SW480 (cell line): ENCODE measurements at places on chromosomes 12 and 14.
A peak's percentile ranks its signal among the peaks of the same experiment; 100 is the strongest.

GRCh38 chr12:104733717-104734175 lies 224.3 kb downstream of the SLC41A2 start:
- no peak for DNase-seq

DNA sequence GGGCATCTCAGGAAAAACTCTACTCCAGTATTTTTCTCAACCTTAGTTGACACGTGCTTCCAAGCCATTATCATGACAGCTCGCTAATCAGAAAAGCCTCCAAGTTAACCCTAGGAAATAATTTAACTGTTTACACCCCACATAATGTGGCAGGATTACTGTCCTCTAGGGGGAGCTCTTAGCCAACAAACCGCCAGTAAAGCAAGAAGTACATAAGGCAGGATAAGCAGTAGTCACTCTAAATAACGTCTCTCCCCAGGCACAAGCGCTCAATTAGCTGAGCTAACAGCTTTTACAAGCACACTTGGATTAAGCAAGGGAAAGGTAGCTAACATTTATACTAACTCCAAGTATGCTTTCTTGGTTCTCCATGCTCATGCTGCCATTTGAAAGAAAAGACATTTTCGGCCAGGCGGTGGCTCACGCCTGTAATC lies 22.8 kb downstream of the APOBEC1 start:
- DNase-seq, result peak; percentile 40

GRCh38 chr12:51218607-51219161 lies 822 bp upstream of the POU6F1 start:
- DNase-seq, result peak; percentile 61

- DNase-seq, result no peak
Observed at GRCh38 chr14:44960646-44961045, 1.1 kb downstream of the KLHL28 start.

GRCh38 chr12:3046441-3047200 lies 30.6 kb upstream of the TSPAN9 start:
- no peak for DNase-seq

GRCh38 chr12:126385785-126386184 lies 1320.5 kb downstream of the AACS start:
- no peak for DNase-seq

DNA sequence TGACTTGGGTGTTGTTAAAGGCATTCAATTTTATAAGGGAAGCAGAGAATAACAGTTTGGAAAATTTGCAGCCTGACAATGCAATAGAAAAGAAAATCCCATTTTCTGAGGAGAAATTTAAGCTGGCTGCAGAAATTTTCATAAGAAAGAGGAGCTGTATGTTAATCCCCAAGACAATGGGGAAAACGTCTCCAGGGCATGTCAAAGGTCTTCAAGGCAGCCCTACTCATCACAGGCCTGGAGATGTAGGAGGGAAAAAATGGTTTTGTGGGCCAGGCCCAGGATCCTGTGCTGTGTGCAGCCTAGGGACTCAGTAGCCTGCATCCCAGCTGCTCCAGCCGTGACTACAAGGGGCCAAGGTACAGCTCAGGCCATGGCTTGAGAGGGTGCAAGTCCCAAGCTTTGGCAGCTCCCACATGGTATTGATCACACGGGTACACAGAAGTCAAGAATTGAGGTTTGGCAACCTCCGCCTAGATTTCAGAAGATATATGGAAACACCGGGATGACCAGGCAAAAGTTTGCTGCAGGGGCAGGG lies 846.4 kb downstream of the C12orf50 start:
- no peak for DNase-seq

DNA sequence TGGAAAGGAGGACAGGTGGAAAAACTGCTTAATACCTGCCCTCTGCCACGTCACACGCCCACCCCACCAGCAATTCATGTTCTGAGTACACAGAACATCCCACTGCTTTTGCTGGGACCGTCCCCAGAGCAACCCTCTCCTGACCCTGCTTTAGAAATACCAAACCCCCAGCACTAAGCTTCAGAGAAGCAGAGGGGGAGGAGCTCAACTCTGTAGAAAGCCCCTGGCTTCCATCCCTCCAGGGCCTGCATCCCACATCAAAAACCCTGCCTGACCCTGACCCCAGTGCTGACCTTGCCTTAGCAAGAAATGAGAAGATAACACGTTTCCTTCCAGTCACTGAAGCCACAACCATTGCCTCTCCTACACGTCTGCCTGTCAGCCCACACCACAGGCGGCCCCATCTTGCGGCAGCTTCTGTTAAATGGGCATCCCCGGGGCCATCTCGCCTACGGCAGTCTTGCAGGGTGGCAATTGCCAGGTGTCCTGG lies 19.7 kb downstream of the VDR start:
- no peak for DNase-seq

DNA sequence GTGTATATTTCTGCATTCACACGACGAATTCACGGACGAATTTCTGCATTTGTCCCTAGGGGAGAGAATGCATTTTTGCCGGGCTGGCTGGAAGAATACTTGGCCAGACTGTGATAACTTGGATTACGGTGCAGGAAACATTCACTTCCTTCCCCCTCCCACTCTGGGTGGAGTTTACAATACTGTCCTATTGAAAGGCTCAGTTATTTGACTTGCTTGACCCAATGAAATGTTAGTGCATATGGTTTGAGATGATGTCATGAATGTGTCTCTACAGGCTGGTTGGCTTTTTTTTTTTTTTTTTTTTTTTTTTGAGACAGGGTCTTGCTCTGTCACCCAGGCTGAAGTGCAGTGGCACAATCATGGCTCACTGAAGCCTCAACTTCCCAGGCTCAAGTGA lies 90.7 kb upstream of the NOS1 start:
- no peak for DNase-seq

GRCh38 chr12:54968181-54968730 lies 16.3 kb downstream of the TESPA1 start:
- no peak for DNase-seq

GRCh38 chr14:89336338-89336737 lies 80.7 kb downstream of the FOXN3 start:
- DNase-seq, result peak; percentile 37

DNA sequence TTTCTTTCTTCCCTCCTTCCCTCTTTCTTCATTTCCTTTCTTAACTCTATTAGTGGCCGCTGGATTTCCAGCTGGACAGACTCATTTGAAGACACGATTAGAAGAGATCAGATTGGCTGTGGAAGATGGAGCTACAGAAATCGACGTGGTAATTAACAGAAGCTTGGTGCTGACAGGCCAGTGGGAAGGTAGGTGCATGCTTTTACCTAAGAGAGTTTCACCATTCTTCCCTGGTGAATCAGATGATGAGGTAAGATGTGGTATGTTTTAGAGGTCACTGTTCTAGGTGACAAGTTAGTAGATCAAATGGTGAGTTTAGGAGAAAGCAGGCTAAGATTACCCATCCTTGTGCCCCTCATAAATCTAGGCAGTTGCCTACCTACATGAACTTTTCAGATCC lies 51.6 kb downstream of the DERA start:
- DNase-seq, result no peak

GRCh38 chr12:112321245-112321644 lies 61.0 kb downstream of the HECTD4 start:
- no peak for DNase-seq

DNA sequence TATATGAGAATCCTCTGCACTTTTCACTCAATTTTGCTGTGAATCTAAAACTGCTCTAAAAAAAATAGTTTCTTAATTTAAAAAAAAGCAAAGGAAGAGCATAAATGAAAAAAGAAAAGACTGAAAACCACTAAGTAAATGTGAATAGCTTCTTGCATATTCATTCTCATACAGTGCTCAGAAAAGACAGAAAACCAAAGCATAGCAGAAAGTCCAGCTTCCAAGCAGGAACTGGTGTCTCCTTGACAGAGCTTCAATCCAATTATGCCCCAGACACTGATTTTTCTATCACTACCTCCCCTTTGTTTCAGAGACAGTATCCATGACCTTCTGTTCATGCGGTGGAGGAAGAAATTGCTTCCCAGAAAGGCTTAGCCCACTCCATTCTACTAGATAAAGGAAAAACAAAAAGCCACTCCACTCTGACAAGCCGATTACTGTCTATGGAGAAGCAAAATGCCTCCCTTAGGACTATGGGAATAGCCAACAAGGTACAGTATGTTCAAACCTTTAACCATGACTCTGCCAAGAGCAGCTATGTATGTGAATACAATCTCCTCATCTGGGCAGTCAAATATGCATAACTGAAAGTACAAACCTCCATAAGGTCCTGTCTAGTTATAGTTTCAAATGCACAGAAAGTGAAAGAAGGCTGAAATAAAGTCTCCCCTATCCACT lies 40.6 kb downstream of the ATF7 start:
- no peak for DNase-seq

GRCh38 chr12:97745406-97746101 lies 282.9 kb downstream of the RMST start:
- DNase-seq, result no peak

GRCh38 chr12:124401704-124402221 lies 106.9 kb downstream of the RFLNA start:
- DNase-seq, result no peak

- no peak for DNase-seq
Observed at GRCh38 chr14:39240769-39241168, 7.1 kb downstream of the MIA2 start.

GRCh38 chr14:105854600-105855245 lies 328.3 kb downstream of the TMEM121 start:
- no peak for DNase-seq

DNA sequence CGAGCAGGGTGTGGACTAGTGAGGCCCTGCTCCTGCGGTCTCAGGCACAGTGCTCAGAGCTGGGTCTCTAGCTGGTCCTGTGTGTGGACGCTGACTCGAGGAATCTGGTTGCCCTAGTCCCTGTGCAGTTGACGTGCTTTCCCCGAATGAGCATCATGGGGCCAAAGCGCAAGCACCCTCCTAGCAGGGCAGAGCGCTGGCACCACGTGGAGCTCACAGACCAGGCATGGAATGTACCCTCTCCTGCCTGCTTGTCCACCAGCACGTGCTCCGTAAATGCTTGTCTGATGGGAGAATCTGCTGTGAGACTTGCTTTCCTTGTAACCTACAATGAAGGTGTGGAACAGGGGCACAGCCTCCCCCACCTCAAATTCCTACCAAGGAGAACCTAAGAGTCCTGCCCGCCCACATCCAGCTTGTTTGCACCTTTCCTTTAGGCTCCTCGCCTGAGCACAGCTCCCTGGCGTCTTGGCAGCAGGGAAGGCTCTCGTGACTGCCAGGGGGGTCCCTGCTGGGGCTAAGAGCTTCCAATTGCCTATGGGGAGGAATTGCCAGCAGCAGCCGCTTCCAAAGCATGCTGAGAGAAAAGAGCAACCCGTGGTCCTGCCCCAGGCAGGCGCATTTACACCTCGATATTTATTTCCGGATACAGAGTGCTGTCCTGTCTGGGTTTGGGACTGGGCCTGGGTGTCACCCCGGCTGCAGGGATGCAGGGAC lies 125.0 kb downstream of the PIWIL1 start:
- no peak for DNase-seq

- no peak for DNase-seq
Observed at GRCh38 chr14:98868866-98869265, 403.1 kb downstream of the BCL11B start.

GRCh38 chr12:115203701-115204100 lies 519.7 kb upstream of the TBX3 start:
- no peak for DNase-seq
